ENCODE measurements at places on chromosomes 13 and 19.
A peak's percentile ranks its signal among the peaks of the same experiment; 100 is the strongest.

DNA sequence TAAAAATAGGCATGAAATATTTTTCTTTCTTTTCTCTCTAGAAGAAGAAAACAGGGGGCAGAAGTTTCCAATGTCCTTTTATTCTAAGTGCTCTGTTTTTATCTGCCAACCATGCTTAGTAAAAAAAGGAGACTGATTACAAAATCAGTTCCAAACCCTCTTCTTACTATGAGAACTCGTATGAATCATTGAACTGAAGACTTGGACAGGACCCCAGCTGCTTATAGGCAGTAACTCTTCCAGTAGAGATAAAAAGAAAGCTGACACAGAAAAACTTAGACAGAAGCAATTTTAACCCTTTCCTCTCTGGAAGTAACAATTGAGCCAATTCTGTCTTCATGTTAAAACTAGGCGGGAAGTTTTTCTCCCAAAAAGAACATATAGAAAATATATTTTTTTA is 24.5 kb upstream of the FREM2 start:
- no peak for DNase-seq

GRCh38 chr19:40078377-40078776 is 12.4 kb downstream of the ZNF780A start:
- DNase-seq = no peak

DNA sequence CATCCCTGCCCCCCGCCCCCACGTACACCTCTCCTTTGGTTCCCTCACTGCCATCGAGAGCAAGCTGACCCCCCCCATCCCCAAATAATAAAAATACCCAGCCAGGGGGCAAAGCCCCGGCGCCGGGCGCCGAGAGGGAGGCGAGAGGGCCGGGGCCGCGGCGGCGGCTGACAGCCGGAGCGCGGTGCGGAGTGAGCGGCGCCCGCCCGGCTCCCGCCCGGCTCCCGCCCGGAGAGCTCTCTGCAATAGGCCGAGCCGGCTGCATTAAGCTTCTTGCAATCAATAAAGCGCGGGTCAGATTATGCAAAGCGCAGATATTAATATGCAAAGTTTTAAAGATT is 40.9 kb downstream of the DEDD2 start:
- DNase-seq = no peak

- DNase-seq = no peak
Observed at GRCh38 chr19:30804751-30805150, 432.6 kb downstream of the ZNF536 start.

DNA sequence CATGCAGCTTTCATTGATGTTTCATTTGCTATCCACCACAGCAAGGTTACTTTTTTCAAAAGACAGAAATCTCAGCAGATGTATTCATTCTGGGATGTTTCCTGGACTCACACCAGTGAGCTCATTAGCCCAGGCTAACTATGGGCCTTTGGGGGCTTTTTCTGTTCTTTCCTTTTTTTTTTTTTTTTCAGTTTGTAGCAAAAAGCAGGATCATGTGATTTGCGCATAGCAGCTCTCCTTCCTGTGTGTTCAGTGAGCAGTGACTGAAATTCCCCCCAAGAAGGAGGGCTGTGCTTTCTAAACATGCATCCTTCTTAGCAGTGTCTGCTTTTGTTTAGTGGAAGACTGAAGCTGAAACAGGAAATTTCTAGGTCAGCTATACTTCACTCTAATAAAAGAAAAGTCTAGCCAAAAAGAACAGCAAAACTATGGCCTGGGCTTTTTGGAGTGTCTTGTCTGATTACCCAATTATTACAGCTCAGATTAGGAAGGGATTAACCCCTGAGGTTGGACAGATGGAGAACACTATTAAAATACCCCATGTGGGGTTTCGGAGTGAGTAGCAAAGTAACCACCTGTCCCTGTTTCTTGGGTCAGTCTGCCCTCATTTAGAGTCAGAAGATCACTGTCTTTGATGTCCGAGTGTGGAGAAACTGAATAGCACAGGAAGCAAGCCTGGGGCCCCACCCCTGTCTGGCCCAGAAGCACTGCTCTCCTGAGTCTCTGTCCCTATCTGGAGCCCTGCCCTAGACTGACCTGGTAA is 8.9 kb upstream of the AMER2 start:
- no peak for DNase-seq

DNA sequence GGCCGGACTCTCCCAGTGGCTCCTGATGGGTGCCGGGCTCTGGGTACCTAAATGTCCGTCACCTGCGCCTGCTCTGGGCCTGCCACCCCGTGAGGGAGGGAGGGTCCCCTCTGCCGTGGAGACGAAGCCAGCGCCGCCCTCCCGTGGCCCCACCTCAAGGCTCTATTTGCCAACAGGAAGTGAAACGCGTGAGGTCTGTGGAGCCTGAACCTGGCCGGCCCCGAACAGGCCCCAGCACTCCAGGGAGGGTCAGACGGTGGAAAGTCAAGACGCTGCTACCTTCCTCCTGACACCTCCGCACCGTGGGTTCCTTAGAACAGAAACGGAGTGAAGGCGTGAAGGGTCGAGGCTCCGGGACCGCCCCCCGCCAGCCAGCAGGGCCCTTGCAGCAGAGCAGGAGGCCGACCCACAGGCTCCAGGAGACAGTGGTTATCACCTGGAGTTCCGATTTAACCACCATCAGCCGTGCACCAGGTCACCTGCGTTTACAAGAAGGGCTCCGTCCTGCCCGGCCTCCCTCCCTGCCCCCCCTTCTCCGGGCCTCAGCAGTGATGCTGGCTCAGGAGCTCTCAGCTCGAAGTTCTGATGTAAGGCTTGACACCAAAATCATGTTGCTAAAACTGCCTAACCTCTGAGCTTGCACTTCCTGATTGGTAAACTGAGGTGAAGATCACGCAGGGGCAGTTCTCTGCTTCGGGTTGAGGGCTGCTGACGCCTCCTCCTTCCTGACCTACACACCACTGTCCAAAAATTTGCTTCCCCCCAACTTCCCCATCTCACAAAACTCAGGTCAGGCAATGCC is 50.9 kb upstream of the C13orf46 start:
- DNase-seq = no peak

- DNase-seq = peak; percentile 64
Observed at GRCh38 chr19:48510421-48511268, 990 bp downstream of the LMTK3 start.

DNA sequence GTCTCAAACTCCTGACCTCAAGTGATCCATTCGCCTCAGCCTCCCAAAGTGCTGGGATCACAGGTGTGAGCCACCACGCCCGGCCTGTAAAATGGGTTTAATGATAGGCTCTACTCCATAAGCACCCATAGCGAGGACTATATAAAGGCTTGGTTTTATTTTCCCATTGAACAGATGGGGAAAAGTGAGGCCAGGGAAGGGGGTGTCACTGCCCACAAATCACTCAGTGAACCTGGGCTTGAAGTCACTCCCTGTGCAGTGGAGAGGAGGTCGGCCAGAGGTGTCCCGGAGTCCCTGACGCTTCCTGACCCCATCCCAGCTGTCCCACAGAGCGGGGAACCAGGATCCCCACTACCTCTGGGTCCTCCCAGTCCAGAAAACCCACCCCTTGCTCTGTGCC is 14.9 kb downstream of the TLE2 start:
- no peak for DNase-seq

DNA sequence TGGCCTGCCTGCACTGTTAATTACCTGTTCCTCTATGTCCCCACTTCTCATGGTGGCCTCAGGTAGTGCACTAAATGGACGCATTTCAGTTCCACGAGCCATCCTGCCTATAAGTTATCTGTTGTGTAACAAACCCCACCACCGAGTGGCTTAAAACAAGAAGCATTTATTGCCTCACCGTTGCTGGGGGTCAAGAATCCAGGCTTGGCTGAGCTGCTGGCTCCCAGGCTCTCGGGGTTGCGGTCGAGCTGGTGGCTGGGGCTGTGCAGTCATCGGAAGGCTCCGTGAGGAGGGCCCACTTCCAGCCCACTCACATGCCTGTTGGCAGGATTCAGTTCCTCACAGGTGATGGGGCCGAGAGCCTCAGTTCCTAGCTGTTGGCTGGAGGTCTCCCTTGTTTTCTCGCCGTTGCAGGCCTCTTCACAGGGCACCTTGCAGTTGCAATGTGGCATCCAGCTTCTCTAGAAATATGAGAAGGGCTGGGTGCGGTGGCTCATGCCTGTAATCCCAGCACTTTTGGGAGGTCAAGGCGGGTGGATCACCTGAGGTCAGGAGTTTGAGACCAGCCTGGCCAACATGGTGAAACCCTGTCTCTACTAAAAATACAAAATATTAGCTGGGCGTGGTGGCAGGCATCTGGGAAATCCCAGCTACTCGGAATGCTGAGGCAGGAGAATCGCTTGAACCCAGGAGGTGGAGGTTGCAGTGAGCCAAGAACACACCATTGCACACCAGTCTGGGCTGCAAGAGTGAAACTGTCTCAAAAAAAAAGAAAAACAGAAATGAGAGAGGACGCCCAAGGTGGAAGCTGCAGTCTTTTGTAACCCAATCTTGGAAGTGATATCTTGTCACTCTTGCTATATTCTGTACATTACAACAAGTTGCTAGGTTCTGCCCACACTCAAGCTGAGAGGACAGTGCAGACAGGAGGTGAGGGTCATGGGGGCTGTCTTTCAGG is 6.5 kb upstream of the PTOV1 start:
- no peak for DNase-seq

GRCh38 chr19:16068696-16069259 is 7.5 kb upstream of the TPM4 start:
- no peak for DNase-seq

GRCh38 chr19:35115177-35115951 is at the start of gene FXYD3:
Gene FXYD3, plus strand, starts transcription at chr19:35115823. Its CDS starts 3,554 bp downstream, at chr19:35119377.
- no peak for DNase-seq

- DNase-seq = no peak
Observed at GRCh38 chr19:46524308-46524707, 28.6 kb upstream of the PNMA8B start.

DNA sequence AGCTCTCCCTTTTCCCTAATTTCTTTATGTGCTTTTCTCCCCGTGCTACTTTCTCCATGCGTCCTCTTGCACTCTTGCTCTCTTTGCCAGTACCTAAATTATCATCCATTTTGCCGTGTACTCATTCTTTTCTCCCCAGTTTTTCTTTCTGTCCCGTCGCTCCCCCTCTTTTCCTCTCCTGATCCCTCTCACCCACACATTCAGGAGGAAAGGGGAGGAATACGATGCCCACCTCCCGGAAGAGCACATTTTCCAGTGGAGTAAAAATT is 821 bp downstream of the ZNF616 start:
- no peak for DNase-seq

- DNase-seq = no peak
Observed at GRCh38 chr13:38803531-38803930, 116.7 kb downstream of the FREM2 start.

GRCh38 chr19:45523642-45524256 is 16.5 kb downstream of the VASP start:
- peak; percentile 76 for DNase-seq

- DNase-seq = no peak
Observed at GRCh38 chr13:21889651-21890050, 218.8 kb downstream of the FGF9 start.

DNA sequence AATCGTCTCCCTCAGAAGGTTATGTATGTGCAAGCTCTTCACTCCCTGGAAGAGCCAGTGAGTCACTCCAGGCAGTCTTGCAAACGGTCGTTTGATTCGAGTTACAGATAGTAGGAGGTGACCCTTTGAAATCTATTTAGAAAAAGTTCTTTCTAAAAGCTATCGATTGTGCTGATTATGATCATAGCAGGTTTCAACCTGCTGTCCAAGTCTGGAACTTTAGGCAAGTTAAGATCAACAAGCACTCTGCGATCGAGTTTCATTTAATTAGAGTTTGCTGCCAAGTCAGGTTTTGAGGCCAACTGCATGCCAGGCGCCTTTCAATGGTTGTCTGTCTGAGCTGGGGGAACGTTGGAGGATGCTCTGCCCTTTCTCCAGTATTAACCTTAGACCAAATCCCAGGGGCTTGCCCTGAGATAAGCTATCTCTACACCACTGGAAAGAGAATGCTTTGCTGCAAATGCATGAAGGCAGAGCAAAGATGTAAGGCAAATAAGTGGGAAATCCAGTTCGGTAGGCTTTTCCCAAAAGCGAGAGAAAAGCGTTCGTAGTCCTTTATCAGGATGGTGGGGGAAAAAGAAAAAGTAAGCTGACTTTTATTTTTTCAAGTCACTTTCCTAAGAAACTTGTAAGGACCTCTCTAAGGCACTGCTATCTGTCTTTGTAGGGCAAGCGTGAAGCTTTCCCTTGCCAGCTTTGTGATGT is 287.5 kb downstream of the ATP8A2 start:
- DNase-seq = no peak

DNA sequence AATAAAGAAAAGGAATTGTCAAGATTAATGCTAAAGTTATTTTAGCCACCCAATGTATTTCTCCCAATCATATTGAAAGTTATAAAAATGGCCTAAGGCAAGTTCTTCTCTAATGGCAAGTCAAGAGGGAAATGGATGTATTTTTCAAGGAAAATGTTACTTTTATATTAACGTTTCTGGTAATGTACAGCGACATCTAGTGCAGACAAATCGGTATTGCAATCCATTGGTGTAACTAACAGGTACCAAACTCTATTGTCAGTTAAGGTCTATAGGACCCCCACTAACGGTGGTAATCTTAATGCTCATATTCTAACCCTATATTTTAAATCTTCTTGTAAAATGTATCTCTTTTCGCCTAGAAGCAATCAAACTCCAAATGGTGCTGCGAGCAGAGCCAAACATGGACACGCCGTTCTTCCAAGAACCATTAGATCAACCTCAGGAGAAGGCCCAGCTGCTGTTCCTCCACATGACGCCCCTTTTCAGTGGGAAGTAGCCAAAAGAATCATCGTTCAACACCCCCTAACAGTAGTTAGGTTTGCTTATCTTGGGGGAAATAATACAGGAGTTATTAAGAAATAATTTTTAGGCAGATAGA is 98.5 kb upstream of the PABPC3 start:
- DNase-seq = no peak

- no peak for DNase-seq
Observed at GRCh38 chr13:53901593-53901992, 873.0 kb downstream of the OLFM4 start.

DNA sequence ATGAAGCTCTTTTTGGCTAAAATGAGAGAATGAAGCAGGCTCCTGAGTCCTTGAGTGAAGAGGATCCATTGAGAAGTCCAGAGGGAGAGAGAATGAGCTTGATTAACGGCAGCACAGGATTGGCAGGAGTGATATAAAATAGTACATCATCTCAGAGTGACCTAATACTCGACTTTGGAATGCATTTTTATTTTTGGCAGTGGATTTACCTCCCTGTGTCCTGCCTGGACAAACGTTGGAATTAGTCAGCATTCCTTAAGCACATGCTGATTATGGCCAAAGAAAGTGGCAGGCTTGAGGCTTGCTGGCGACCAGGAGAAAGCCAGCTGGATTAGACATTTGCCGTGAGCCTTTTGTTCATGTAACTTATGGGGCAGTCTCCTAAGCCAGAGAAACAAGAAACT is 22.9 kb downstream of the LRCH1 start:
- no peak for DNase-seq
